ENCODE measurements at places on chromosomes 6 and 20.

DNA sequence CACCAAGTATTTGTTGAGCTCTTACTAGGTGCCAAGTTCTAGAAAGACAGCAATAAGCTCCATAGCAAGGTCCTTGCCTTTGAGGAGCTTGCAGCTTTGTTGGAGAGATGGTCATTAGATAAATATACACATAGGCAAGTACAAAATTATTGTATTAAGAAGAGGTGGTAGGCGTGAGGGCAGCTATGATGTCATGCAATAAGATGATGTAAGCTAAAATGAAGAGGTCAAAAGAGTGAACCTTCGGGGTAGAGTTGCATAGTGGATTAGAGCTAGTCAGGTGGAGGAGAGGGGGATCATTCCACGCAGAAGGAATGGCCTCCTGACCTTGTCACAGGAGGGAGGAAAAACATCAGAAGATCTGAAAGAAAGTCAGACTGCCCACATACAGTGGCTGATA, 141.9 kb upstream of the PCSK2 start:
- DNase-seq, result no peak

DNA sequence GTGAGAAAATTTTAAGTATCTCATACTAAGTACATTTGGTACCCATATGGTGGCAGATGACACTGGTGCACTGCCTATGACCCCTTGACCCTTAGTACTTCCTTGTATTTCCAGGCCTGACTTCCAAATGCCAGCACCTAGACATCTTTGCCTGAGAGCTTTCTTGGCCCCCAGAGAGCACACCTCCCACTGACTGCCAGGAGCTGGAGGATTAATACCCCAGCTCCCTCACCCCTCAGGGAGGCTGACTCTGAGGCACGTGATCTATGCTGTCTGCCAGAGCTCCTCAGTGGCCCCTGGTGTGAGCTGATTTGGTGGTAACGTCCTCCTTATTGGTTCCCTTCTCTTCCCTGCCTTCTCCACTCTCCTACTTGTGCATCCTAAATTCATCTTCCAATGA, 38.0 kb downstream of the BFSP1 start:
- DNase-seq, result no peak

DNA sequence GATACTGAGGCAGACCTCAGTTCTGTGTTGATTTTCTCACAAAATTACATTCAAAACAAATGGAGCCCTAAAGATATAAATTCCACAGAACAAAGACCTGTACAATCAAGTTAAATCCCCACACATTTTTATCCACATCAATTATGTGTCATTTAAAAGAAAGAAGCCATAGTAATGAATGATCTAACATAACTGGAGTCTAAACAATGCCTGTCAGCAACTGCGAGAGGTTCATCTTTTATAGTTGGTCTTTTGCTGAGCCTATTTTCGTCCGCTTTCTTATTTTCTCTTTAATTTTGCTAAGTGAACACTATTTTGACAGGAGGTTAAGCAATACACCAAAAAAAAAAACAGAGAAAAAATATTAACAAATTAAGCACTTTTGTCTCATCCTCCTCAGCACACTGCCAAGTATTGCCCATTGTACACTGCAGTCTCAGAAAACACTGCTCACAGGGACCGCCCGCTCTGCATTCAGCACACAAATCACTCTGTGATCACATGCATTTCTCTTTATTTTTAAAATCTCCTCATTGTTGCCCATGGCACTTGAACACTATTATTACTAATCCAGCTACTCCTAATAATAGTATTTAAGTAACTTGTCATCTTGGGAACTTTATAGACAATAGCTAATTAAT, 140.8 kb downstream of the BTBD9 start:
- DNase-seq, result no peak

- no peak for DNase-seq
These were observed 240.1 kb upstream of the TBX18 start for GRCh38 chr6:85004361-85004995.

- no peak for DNase-seq
These were observed 7.7 kb upstream of the TMEM181 start for GRCh38 chr6:158552055-158552795.

GRCh38 chr6:74439123-74439811, 743.3 kb downstream of the CD109 start:
- no peak for DNase-seq

GRCh38 chr6:108559884-108560462, 744 bp upstream of the FOXO3 start:
- peak; percentile 68 for DNase-seq

DNA sequence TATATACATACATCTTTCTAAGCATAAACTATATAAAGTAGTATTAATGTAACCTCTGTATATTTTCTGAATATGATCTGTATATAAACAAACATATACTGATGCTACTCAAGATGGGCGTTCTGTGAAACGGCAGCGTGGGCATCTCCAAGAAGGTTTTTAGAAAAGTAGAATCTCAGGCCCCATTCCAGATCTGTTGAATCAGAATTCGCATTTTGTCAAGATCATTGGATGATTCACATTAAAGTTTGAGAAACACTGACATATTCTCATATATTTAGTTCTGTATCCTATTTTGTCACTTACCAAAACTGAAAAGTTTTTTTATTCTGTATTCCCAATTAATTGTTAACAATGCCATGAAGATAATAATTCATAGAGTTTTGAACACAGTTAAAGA, 5.5 kb downstream of the C6orf141 start:
- DNase-seq, result no peak

- no peak for DNase-seq
These were observed 16.0 kb downstream of the DSE start for GRCh38 chr6:116386581-116387299.

GRCh38 chr6:129631070-129631469, 78.9 kb downstream of the ARHGAP18 start:
- DNase-seq, result no peak

GRCh38 chr6:145045582-145045981, 689.7 kb downstream of the EPM2A start:
- DNase-seq, result no peak

DNA sequence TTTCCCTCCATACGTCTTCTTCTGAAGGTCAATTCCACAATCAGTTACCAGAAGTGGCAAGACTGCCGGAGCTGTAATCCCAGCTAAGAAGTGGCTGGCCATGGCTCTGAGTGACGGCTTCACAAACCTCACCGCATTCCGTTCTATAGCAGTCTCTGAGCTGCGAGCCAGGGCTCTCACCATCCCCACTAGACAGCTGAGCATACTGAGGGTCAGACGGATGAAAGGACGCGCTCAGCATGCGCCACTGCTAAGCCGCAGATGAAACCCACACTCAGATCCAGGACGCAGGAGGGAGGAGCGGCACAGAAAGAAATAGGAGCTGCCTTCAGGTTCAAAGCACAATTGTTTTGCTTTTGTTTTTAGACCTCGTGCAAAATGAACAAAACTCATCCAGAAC, 97.9 kb downstream of the ANKRD60 start:
- no peak for DNase-seq

DNA sequence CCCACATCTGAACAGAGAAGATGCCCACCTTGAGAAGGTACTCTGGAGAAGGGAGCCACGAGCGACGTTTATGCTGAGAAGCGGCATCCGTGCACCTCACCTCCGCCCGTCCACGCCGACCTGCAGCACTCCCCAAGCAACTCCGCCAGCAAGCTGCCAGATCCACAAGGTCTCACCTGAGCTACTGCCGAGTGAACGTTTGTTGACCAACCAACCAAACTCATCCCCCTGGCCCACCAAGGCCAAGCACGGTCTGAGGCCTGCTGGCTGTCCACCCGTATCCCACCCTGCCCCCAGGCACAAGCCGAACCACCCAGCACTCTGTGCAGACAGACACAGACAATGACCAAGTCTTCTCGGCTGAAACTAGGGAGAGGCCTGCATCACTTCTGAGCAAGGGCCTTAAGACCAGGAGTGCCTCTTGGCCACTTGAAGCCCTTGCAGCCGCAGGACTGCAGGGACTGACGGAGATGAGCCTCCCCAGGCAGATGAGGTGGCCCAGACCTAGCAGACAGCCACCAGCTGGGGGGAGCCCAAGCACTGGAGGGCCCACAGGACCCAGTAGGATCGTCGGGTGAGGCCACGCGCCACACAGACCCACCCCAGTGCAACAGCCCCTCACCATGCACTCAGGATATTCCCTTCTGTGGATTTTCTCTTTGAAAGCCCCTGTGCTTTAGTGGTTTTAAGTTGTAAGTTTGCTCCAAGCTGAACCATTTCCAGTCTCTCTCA, 12.1 kb downstream of the TAF4 start:
- no peak for DNase-seq

DNA sequence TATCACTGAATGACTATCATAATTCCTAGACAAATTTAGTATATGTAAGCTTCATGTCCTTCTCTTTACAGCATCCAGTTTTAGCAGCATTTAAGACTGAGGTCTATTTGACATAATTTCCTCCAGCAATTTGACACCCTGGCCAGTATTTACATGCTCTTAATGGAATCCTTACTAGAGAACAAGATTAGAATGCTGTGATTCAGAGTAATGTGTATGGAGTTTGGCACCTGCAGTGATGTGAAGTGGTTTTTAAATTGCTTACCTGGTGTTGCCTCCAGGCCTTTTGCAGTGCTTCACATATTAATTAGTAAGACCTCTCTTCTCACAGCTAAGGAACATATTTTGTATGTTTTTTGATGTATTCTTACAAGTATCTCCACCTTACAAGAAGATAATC, 9.8 kb downstream of the NKX2-4 start:
- no peak for DNase-seq

DNA sequence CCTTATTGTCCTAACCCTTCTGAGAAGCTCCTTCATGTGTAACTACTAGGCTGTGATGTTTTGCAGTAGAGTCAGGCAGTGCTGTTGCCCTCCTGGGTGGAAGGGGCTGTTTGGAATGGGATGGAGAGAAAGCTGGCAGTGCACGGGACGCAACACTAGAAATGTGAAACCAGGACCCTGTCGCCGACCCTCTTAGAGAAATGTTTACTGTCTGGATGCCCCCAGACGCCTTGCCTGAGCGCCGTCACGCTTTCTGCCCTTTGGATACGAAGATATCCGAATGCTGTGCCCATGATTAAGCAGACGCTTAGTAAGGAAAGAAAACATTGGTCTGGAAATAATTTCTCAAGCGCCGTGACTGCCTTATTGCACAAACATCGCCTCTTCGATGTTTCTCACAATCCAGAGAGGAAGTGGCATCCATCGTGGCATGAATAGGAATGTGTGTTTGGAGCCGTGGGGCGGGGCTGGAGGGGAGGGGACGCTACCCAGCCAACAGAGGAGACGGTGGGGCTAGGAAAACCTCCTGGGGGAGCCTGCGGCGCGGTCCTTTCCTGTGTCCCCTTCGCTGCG, 661 bp upstream of the PPP1R14C start:
- DNase-seq, result no peak

- no peak for DNase-seq
These were observed 78.5 kb upstream of the FRMD1 start for GRCh38 chr6:168157272-168158212.

DNA sequence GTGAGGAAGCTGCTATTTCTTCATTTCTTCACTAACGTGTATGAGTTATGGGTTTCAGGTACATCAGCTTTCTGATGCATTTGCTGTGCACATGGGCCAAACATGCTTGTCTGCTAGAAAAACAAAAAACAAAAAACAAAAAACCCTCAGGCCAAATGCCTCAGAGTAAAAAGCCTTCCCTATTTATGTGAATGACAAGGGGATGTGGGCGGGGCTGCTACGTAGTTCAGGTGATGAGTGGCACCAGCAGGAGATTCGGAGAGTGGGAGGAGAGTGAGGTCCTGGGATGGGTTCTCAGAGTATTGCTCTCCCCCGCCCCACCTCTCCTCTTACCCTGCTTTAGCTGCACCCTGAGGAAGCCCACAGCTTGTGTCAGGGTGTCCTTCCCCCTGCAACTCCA, 596.8 kb upstream of the JAG1 start:
- DNase-seq, result no peak

GRCh38 chr6:29982097-29982496, 39.8 kb downstream of the HLA-A start:
- no peak for DNase-seq

GRCh38 chr6:82906951-82907350, 158.7 kb downstream of the UBE3D start:
- DNase-seq, result no peak

GRCh38 chr6:41813469-41813868, 26.0 kb downstream of the TOMM6 start:
- no peak for DNase-seq

- no peak for DNase-seq
These were observed 255.7 kb upstream of the PRND start for GRCh38 chr20:4465855-4466545.

DNA sequence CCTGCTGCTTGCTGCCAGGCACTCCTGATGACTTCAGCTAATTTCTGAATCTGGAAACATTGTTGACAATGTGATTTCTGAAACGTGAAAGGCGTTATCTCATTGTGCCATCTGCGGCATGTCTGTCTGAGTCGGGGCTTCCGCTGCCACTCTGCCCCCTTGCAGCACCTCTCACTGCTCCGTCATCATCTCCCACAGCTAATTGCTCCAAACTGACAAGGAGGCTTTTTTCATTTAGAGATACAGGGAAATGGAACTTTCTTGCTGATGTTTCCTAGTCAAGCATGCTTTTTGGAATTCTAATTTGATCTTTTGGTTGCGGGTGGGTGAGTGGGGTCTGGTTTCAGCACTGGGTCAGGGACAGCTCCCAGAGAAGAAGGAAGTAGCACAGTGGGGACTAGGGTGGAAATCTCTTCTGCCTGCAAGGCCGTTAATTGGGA, 233.5 kb downstream of the DHX35 start:
- no peak for DNase-seq

GRCh38 chr20:61998343-61999121, 67.1 kb downstream of the TAF4 start:
- DNase-seq, result no peak

GRCh38 chr20:33387177-33387576, 14.1 kb downstream of the CDK5RAP1 start:
- DNase-seq, result no peak

DNA sequence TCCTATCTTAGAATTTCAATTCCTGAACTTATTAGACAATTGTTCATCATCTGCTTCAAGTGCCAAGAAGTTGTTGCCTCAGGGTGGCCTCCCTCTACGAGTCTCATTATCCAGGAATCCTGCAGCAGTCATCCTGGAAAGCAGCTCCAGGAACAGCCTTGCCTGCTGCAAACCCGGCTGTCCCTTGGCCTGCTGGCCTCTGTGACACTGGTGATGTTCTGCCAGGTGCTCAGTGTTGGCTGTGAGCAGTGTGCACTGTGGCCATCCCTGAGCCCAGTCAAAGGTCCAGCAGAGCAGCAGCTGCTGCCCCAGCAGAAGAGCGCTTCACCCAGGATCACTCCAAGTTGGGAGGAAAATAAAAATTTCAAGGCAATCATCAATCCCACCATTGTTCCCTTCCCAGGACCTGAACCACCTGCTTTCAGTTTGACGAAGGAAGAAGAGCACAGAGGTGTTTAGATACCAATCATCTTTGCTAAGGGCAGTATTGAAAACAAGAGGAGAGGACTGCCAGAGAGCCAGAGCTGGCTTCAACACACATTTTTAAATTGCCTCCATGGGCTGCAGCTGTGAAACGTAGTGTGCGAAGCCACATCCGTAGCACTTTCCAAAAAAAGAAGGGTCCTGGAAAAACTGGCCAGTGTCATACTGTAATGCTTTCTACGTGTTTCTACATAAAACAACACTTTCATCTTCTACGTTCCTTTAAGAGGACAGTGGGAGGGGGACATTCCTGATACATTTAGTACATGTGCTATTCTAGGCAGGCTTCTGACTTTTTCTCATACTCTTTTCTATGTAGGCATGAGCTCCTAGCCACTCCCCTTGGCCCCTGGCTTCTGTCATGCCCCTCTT, 7.2 kb upstream of the FAM50B start:
- no peak for DNase-seq
